ENCODE measurements at places on chromosomes 12 and 14.

DNA sequence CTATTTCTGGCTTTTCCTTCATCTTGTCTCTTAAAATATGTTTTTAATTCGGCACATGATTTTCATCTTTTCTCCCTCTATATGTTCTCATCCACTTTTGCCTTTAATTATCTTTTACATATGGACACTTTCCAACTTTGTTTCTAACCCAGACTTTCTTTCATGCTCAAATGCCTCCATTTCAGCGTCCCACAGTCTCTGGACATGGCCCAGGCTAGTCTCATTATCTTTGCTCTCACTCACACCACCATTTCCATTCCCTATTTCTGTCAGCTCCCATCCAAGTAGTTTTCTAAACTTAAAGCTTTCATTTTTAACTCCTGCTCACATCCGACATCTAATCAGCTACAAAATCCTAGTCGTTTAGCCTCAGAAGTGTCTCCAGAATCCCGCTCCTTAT is 14.8 kb downstream of the GTF2H3 start:
- DNase-seq: no peak

DNA sequence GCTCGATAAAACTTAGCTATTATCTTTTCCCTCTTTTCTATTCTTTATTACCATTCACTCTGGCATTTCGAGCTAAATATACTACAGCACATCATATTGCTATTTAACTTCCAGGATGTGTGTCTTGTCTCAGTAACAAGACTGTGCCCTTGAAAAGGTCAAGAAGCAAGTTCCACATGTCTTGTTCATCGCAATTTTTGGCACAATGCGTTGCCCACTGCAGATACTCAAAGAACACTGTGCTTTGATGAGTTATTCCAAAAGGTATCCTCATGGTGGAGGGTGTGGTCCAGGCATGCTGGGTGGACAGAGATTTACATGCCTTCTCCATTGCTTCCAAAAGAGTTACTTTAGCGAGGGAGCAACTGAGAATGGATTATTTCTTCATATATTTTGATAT is 6.6 kb downstream of the E2F7 start:
- no peak for DNase-seq

GRCh38 chr12:54935235-54935951 is 49.2 kb downstream of the TESPA1 start:
- DNase-seq: peak; percentile 26

DNA sequence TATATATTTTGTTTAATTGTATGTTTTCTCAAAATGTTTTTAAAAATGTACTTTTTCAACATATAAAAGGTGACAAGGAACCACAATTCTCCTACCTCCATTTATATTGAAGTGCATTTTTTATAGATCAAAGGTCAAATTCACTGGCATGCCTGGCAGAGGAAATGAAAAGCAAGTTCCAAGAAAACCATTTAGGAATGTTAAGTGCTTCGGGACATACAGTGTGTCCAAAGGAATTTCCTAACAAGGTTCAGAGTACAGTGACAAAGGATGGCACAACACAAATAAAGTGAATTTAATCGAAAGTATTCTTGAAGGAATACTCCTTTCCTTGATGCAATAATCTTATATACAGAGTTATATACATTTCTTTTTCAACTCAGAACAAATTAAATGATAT is 242.3 kb downstream of the CCER1 start:
- no peak for DNase-seq

- DNase-seq: no peak
Observed at GRCh38 chr12:123398550-123399254, 14.8 kb downstream of the KMT5A start.

DNA sequence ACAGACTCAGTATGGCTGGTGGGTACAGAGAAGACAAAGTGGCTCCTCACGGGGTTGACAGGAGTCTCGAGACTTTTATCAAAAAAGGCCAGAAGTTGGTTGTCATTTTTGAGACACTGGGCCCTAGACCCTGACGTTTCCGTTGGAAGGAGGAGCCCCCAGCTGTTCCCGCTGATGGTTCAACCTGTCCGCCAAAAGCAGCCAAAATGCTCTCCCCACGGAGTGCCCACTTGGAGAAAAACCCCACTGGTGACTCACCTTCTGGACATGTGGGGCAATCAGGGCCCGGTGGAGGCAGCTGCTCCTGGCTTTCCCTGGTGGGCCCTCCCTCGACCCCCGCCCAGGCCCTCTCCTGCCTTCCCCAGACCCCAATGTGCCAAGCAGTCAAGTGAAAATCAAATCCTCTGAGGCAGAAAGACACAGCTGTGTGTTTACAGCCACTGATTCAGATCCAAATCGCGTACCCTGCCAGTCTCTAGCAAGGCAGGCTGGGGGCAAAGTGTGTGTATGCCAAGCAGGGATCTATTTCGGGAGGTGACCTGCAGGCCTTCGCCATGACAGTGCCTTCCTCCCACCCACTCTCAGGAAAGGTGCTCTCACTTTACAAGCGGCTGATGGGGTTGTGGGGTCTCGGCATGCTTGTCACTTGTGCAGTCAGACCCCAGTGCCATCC is 347.4 kb downstream of the DPF3 start:
- no peak for DNase-seq

DNA sequence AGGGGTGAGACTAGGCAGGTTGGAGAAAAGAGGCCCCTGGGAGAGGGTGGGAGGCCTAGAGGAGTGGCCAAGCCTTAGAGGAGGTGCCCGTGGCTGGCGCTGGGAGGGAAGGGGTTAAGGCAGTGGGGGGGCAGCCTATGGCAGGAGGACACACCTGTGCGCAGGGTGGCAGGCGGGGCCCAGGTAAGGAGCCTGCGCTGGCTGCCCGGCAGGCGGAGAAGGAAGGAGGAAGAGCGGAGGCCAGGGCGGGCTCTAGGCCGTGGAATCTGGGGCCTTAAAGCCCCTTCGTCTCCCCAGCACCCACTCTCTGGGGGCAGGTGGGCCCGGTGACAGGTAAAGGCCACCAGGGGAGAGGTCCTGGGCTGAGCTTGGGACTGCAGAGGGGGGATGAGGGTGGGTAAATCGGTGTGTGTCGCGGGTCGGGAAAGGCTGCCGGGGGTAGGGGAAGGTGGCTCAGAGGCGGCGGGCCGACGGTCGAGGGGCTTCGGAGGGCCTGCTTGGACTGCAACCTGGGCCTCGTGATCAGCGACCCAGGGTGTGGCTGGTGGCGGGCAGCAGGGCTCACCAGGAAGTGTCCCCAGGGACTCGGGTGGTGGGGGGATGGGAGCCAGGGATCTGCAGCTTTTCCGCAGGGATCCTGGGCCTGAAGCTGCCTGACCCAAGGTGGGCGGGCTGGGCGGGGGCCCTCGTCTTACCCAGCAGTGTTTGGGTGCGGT is 7.3 kb downstream of the PHB2 start:
- DNase-seq: no peak

DNA sequence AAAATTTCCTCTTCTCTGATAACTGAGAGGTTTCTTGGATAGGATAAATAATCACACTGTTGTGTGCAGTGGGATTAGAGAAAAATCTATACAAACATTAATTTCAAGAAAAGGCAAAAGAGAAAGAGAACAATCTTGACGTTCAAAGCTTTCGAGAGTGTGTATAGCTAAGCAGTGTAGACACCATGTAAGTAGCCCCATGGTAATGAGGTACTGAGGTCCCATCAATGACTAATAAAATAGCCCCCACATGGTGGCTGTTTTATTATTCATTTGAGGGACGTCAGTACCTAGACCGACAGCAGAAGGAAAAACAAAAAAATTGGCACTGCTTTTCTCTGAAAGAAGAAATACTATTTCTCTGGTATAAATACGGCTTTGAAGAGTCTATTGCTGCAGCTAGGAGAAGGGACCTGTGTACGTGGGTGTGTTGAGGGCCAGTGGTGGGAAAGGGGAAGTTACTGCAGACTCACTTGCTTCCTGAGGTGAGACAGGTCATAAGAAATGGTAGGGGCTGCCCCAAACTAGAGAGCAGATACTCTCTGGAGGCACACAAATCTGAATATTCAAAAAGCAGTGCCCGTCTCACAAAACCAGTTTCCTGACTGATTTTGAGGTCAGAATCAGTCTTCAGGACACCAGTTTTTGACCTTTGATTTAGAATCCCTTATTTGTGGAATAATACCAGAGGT is 339.8 kb downstream of the EMP1 start:
- no peak for DNase-seq

DNA sequence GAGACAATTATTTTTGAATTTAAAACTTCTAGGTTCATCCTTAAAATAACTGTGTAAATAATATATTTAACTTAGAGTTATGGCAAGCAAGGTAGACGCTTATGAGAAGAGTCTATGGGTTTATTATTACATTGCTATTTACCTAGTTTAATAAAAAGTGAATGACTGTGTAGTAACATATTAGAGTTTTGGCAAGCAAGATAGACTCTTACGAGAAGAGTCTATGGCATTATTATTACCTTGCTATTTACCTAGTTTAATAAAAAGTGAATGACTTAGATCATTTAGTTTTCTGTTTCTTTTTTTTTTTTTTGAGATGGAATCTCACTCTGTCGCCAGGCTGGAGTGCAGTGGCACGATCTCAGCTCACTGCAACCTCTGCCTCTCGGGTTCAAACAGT is 3.8 kb downstream of the RNF34 start:
- no peak for DNase-seq

DNA sequence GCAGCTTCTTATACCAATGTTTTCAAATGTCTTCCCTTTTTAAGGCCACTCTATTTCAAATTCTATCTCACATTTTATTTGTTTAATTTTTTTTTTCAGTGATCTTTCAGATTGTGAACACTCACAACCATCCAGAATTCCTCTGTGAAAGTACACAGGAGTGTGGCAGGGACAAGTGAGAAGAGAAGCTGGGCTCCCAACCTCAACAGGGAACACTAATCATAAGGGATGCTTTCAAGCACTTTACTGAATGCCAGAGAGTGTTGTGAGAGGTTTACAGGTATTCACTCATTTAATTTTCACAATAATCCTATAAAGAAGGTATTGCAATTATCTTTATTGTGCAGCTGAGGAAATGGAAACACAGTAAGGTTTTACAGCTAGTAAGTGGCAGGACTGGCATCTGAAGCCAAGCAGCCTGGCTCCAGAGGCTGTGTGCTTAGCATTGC is 60.1 kb upstream of the PYGL start:
- DNase-seq: no peak

DNA sequence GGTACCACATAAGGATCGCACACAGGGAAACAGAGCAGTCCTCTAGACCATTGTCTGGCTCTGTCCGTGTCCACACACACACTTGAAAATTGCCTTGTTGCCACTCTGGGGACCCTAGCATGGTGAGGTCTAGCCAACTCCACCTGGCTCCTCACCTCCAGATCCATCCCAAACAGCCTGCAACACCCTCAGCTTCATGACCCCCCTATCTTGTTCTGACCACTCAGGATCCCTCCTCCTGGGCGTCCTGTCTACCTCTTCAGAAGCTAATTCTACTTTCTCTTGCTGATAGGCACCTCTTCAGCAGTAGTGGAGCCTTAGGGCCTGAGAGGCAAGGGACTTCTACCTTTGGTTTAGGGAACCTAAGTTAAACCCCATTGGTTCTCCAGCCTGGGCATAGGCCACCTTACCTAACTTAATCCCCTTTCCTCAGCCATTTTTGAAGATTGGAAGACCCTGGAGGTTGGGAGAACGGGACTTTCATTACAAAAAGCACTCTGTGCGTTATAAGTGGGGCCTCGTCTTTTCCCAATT is 697 bp upstream of the HOXC5 start:
- no peak for DNase-seq

GRCh38 chr14:96145116-96145864 is 59.3 kb upstream of the BDKRB2 start:
- no peak for DNase-seq

- no peak for DNase-seq
Observed at GRCh38 chr12:4206470-4206869, 67.1 kb upstream of the CCND2 start.

- no peak for DNase-seq
Observed at GRCh38 chr12:57157588-57158173, 10.3 kb upstream of the LRP1-AS start.

DNA sequence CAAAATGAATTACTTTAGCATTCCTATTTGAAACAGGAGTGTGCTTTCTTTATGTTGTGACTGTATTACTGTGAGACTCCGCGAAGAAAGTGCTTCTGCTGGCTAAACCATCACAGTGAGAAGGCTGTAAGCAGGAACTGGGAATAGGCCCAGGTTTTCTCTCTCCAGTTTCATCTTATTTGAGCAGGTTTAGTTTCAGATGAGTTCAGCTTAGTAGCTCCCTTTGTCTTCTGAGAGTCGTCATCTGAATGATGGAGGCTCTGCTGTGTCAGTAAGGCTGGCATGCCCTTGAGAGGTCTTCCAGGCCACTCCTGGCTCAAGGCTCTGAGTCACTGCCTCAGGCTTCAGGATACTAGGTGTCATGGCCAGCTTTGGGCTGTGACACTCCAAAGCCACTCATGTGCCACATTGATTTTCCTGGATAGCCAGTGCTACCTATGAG is 205.6 kb upstream of the RGS6 start:
- no peak for DNase-seq

DNA sequence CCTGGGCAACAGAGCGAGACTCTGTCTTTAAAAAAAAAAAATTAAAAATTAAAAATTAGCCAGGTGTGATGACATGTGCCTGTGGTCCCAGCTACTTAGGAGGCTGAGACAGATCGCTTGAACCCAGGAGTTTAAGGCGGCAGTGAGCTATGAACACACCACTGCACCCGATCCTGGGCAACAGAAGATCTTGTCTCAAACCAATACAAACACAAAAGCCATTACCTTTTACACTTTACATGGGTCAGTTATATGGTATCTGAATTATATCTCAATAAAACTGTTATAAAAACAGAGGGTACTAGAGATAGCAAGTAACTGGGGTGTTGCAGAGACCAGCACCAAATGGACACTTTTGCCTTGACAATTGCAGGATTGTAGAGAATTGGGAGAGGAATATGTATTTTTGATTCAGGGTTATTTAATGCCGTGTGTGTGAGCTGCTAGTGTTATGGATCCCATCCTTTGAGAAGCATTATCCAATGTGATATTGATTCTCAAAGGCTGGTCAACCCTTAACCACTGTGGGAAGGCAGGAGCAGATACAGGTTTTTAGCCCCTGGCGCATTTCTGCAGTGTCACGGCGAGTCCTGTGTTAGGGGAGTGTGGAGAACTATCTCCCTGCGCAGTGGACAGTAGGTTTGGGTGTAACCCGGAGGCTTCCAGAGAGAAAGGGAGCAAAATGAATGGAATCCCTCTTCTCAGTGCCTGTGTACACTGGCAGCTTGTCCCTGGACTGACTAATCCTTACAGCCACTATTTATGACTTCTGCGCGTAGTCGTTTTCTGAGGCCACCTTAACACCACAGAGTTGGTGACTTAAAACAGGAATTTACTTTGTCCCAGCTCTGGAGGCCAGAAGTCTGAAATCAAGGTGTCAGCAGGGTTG is 4.3 kb downstream of the PSMD9 start:
- DNase-seq: no peak

DNA sequence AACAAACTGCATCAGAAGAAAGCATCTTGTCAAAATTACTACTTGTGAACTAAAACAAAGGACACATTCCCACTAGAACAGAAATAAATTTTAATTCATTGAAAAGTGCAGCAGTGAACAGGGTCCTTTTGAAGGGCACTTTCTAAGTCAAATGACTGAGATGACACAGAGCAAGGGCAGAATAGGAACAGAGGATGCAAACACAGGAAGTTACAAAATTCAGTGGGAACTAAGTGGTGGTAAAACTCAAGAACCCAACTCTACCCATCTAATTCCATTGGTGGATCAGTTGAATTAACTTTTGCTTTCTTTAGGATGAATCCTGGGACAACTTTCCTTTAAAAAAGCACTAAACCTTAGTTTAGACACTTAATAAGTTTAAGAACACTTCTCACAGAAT is 45.8 kb downstream of the GNS start:
- no peak for DNase-seq

All from stimulated activated CD4-positive, alpha-beta T cell treated with anti-CD3 and anti-CD28 coated beads, Interleukin-15, amount 100 ng/mL, for 48 hours (primary cell).